Non-pigmented ciliary epithelial cell (primary cell): ENCODE measurements at places on chromosomes 6 and 20.

GRCh38 chr6:36769676-36770499, 69.4 kb downstream of the CPNE5 start:
- no peak for DNase-seq

DNA sequence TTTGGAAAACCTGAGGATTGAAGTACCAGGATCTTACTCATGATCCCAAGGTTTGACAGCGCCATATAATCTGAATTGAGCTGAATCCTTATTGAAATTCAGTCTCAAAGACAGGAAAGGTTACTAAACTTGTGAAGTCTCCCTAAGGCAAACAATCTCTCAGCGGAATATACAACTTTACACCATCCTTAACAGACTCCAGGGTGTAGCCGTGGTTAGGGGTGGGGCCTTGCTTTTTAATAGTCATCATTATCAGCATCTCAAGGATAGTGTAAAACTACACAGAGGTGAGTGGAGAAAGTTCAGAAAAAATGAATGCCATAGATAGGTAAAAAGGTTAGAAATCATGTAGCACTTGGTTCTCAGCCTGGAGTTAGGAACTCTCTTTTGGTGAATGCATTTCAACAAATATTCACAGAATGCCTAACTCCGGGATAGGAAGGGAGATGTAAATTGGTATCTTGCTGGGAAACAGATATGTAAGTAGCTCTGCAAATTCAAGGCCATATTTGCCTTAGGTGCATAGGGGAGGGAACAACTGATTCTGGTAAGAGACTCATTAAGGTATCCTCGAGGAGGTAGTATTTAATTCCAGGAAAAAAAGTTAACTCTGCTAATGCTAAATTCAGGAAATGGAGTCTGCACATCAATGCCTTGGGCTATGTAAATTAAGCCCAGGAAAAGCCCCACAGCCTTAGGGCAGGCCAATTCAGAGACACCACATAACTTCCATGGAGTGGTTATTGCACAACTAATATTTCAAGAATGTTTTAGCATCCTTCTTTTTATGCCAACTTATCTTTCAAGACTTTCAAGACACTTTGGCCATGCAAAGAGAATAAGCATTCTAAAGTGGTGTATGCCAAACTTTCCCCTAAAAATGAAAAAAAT, 61.6 kb downstream of the SNAP25 start:
- DNase-seq = no peak

DNA sequence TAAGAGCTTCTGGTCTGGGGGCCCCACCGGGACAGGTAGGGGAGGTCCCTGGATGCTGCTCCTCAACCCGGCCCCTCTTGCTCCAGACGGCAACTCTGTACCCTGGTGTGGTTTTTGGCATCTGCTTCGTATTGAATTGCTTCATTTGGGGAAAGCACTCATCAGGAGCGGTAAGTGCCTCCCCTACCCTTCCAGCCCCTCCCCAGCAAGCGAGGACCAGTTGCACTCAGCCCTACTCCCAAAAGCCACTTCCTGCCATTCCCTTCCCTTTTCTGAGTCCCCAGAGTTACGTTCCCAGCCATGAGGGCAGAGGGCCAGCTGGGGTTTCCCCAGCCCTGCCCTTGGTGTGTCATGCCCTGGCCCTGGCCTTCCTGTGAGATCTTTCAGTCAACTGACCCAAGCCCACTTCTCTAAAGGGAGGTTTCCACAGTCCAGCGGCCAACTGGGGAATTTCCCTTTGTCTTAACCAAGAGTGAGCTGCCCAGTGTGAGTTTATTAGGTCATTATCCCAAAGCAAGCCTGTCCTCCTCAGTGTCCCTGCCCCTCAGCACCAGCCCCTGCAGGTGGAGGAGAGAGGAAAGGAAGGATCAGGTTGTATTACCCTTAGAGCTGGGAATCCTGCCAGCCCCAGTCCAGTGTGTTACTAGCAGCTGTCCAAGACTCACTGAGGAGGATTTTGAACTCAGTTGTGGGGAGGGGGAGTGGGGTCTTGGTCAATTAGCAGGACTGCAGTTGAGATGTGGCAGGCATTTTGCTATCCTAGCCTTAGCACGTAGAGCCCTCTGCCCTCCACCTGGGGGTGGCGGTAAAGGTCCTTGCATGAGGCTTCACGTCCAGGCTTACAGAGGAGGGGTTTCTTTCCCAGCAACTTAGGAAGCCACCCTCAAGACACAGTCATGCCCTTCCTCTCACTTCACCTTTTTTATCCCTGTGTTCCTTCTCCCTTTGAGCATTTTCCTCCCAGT, 45.8 kb downstream of the TM9SF4 start:
- DNase-seq = peak; percentile 31

DNA sequence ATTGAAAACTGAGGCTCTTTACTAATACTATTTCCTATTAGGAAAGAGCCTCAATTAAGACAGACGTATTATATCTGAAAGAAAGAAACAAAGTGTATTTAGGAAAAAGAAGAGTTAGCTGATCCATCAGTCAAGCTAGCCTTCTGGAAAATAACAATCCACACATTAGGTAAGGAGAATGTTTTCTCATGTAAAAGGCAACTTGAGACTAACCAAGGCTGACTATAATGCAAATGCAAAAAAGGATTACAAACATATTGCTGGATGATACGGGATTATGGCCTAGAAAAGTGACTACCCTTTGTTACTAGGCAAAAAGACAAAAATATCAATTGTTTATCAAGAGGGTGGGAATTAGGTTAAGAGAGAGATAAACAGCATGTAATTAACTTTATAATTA, 176.9 kb downstream of the RFPL4B start:
- no peak for DNase-seq

DNA sequence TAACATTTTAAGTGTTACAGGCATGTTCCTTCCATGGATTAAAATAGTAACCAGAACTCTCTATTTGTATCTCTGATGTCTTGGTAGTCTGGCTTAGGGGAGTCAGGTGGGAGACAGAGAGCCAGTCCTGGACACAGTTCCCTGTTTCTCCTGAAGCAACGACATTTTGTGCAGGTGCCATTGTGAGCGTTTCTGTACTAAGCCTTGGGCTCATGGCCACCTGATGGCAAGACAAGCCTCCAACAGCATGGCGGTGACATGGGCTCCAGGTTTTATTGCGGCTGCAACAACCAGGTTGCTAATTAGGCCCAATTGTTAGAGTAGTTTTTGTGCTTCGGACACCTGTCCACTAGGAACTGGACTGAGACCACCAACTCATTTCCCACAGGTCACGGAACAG, 105.3 kb downstream of the PRDM13 start:
- DNase-seq = no peak

DNA sequence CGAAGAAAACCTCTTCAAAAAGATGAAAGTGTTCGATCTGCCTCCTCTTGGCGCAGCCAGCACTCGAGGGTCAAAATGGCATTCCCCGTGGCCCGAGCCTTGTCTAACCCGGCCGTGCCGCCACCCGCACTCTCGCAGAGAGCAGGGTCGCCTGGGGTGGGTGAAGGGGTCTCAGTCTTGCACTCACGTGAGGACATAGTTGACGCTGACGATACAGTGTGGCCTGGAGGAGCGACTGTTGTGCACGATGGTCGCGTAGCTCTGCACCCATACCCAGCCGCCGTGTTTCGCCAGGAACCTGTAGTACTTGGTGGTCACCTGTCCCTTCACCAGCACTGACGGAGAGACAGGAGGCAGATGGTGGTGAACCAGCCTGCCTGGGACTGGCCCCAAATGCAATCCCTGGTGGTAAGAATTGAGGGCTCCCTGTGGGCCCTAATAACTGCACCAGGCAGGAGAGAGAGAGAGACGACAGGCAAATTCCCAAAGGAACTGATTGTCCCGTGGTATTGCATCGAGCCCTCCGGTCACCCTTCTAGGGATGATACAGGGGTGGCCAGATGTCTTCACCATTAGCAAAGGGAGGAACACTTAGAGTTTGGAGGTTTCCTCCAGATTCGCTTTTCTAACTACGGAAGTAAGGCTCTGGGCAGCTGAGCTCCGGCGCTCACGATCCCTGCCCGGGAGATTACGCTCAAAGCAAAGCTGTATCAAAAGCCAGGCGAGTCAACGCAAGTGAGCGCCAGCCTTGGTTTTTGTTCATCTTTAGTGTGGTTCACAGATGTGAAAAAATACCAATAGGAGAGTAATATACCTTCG, 17.4 kb downstream of the SIM1 start:
- no peak for DNase-seq

DNA sequence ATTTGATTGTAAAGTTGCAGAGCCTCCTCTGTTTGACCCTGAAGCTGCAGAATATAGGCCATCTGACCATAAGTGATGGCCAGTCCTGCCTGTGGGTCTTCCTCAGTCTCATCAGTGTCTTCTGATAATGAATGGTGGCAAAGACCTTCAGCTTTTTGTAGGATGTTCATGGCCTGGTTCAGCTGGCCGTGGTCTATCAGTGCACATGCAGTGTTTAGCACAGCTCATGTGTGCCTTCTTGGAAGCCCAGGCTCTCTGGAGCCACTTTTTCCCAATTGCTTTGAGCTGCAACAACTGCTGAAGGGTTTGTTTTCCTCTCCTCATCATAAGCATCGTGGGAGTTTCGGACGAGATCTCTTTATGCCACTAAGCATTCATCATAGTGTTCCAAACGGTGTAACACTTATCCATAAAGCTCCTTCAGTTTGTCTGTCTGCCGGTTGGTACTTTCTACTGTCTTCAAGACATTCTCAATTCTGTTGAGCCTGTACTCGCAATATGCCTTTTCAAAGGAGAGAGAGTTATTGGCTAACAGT, 70.1 kb upstream of the TULP4 start:
- DNase-seq = no peak

GRCh38 chr20:22821081-22821727, 213.9 kb upstream of the SSTR4 start:
- no peak for DNase-seq

DNA sequence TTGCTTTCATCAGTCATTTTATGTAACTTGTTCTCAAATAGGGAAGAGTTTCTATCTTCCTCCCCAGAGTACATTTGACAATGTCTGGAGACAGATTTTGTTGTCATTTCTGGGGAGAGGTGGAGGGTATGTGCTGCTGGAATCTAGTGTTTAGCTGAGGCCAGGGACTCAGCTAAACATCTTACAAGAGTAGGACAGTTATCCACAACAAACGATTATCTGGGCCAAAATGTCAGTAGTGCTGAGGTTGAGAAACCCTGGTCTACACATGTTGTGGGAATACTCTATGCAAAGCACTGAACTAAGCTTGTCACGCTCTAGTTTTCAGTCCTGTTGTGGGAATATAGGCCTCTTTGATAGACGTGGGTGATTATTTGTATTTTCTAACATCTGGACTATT, 171.4 kb downstream of the CD109 start:
- no peak for DNase-seq

- no peak for DNase-seq
Measured at GRCh38 chr6:26065952-26066380, 21.3 kb upstream of the HFE start.

DNA sequence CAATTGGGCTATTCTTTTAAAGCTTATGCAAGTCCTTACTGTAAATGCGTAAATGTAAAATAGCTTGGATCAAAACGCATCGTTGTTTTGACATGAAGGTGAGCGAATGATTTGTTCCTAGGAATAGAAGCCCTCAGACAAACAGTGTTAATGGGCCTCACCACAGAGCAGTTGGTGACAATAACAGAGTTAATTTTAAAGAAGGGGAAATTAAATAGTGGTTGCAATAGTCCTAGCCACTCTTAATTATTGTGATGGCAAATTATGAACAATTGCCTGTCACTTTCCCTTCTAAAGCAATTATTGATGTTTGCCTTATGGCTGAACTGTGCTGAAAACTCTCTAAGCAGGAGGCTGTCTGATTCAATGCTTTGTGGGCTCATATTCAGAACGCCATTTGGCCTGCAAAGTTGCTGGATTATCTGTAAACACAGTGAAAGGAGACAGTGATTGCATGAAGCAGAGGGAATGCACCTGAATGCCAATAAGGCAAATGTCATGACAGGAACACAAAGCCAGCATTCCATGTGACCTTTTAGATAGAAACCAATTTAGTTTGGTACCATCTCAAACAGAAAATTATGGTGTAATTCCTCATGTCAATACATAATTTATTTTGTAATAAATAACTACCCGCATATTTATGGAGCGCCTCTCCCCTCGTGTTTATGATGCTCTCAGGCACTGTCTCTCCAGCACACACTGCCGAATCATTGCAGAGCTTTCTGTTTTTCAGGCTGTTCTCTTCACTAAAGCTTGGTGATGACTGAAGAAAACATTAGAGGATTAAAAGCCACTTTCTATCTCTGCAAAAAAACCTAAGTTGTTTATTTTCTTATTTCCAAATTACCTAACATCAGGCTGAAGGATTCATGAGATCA, 387.5 kb downstream of the HACE1 start:
- no peak for DNase-seq

- no peak for DNase-seq
Measured at GRCh38 chr6:6008648-6009421, 2.1 kb upstream of the NRN1 start.
